ENCODE measurements at places on chromosomes 2 and 18.

DNA sequence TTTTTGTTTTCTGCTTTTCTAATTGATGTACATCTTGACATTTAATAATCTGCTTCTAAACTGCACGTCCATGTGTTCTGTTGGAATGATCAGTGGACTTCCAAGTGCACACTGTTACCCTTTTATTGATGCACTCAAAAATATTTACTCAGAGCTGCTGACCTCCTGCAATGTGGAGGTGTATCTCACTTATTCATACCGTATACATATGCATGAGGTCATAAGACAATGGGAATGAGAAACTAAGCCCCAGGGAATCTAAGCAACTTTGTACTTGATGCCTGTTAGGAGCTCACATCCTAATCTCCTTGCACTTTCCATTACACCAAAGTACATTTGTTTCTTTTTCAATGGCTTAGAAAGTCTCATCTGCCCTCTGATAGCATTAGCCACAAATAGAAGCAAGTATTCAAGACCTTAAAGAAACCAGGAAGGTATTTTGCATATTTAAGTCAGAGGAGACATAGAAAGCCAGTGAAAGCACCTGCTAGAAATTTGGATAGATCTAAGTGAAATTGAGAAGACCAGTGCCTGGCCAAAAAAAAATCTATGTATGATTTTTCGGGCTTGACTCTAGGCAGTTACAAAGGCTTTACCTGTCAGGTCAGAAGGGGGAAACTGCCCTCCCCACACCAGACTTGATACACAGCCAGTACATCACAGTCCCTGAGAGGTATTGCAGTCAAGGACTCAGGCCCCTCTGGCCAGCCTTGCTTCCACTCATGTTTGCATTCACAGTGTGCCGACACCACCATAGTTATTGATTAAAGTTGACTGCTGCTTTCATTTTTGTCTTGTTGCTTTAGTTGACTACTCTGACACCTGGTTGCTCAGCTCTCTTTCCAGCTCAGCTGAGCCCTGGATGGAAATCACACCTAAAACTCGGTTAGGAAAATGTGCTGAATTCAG is 391.7 kb upstream of the CYRIA start:
- DNase-seq = no peak

GRCh38 chr2:46544581-46544980 is 65.2 kb downstream of the TMEM247 start:
- no peak for DNase-seq

DNA sequence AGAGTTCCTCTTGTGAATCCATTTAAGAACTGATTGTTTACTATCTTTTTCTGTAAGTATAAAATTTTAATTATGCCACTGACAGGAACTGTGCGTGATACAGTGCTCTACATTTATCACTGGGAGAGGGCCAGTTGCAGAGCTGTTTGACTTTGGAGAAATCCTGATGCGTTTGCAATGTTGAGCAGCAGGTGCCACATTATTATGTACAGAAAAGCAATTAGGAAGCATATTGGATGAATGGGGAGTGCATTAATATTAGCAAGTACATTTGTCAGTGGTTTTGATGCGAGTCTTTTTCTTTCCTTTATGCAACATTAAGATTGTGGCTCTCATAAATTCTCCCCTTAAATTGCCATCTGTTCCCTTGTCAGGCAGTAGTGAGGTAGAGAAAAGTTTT is 302.3 kb upstream of the FANCL start:
- DNase-seq = no peak

DNA sequence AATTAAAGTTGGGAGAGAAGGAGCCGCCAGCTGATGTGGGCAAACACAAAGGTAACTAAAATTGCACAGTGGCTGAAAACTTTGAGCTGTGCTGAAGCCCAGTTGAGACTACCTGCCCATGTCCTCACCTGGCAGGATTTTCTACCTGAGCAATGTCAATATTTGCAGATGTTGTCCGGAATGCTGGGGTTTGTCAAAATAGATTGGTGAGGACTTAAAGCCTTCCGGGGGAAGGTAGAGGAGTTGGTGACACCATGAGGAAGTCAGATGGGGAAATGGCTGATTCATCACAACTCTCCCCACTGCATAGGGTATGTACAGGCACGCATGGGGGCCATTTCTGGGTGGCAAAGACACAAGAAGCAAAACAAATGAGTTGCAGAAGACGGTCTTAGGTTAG is 114.9 kb downstream of the ALK start:
- DNase-seq = no peak

GRCh38 chr2:195651046-195651445 is 6.0 kb upstream of the SLC39A10 start:
- DNase-seq = no peak

DNA sequence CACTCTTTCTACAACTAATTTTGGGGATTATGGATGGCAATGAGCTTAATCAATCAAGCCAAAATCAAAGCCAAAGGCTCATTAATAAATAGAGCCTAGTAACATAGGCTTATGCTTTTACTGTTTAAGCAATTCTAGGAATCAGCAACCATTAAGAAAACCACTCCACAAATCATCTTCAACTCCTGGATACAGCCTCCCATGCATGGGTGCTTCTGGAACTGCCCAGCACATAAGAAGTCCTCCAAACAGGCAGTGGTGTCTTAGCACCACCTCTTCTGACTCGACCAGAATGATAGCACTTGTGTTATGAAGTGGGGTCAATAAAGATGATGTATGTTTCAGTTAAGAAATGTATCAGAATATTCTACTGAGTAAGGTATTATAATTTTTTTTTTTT is 104.4 kb upstream of the SERPINE2 start:
- no peak for DNase-seq

- DNase-seq = no peak
Observed at GRCh38 chr2:235514627-235515363, 21.0 kb downstream of the AGAP1 start.

DNA sequence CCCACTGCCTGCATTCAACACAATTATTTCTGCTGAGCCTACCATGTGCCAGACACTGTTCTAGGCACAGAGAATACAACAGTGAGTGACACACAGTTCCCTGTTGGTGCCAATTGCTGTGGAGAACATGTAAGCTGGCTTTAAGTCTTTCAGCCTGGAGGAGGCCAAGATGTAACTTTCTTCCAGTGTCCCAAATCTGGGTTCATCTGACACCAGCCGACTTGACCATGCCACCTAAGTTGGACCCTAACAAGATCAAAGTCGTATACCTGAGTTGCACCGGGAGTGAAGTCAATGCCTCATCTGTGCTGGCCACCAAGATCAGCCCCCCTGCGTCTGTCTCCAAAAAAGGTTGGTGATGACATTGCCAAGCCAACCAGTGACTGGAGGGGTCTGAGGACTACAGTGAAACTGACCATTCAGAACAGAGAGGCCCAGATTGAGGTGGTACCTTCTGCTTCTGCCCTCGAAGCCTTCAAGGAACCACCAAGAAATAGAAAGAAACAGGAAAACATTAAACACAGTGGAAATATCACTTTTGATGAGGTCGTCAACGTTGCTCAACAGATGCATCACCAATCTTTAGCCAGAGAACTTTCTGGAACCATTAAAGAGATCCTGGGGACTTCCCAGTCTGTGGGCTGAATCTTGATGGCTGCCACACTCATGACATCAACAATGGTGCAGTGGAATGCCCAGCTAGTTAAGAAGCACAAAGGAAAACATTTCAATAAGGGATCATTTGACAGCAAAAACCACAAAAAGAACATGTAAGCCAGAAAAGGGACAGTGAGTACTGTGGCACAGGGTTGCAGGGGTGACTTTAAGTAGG is 6.3 kb downstream of the TRABD2A start:
- no peak for DNase-seq
